ENCODE measurements at places on chromosomes 16 and 17. TPM values are rescaled to one million over a fixed set of nuclear protein-coding genes. Genes with fewer than 3 reads are reported as not detected.

DNA sequence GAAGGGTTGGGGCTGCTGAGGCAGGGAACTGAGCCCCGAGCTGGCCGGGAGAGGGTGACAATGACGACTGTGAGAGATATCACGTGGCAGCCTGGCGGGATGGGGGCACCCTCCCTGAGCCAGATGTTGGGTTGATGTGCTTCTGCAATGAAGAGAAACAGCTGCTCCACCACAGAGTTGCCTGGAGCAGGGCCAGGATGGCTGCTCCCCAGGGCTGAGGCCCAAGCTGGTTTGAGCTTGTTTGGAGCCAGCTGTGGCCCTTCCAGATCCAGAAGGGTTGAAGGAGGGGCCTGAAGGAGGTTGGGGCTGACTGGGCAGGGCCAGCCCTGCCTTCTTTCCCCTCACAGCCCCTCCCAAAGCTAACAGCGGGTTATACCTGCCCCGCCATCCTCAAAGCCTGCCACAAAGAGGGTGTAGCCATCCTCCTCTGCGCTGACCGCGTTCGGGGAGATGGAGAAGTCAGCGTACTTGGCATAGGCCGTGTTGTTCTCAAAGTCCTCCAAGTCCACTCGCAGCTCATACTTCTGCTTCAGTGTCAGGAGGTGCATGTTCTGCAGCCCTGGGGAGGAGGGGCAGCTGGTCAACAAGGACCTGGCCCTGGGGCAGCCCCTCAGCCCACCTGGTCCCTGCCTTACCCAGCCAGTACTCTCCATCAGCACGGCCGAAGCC, 2.1 kb downstream of the MFAP4 start:
- DNase-seq: peak; percentile 64

The NCOR1 gene
- 109 TPM for polyA plus RNA-seq

GRCh38 chr17:58351831-58352595, at the start of gene SUPT4H1:
TSS of gene SUPT4H1 (minus strand) at chr17:58352201. CDS start at chr17:58352135, 66 bp downstream.
- DNase-seq: peak; percentile 39

DNA sequence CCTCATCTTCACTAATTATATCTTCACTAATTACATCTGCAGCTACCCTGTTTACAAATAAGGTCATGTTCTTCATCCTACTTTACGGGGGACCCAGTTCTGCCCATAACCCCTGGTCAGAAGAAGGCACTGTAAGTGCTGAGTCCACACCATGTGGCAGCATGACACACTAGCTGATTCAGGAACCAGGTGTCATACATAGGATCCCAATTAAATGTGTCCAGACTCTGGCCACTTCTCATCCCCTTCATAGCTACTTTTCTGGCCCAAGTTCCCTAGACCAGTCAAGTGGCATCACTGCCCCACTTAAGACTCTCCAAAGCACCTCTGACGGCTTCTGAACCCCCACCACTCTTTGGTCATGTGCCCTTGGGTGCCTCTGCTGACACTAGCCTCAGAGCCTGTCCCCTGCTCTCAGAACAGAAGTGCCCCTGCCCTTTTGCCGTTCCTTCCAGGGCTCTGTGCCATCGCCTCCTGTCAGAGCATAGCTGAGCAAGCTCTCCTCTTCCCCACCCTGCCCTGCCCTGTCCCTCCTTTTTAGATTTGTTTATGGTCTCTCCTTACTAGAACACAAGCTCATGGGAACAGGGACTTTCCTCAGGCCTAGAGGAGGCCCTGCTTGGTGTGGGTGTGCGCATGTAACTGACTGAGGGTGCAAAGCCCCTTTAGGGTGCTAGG, 61.1 kb downstream of the B9D1 start:
- DNase-seq: no peak

The GNG13 gene
- polyA plus RNA-seq: not detected

GRCh38 chr17:14353861-14354474, 53.1 kb downstream of the HS3ST3B1 start:
- DNase-seq: no peak

GRCh38 chr16:49488336-49488735, 114.7 kb downstream of the C16orf78 start:
- no peak for DNase-seq

- no peak for DNase-seq
Observed at GRCh38 chr16:397135-397661, at the start of gene NME4. TSS of gene NME4 (plus strand) at chr16:397199. CDS start at chr16:397223, 24 bp downstream.

DNA sequence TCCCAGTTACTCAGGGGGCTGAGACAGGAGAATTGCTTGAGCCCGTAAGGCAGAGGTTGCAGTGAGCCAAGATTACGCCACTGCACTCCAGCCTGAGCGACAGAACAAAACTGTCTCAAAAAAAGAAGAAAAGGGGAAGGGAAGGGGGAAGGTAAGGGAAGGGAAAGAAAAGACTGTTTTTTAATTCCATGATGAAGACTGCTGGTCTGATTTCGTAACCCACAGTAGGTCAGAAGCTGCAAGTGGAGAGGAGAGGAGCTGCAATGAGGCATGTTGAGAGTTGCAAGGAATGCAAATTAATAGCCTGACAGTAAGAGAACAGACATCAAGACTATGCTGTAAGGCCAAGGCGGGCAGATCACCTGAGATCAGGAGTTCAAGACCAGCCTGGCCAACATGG, 33.3 kb downstream of the HELZ start:
- DNase-seq: no peak

DNA sequence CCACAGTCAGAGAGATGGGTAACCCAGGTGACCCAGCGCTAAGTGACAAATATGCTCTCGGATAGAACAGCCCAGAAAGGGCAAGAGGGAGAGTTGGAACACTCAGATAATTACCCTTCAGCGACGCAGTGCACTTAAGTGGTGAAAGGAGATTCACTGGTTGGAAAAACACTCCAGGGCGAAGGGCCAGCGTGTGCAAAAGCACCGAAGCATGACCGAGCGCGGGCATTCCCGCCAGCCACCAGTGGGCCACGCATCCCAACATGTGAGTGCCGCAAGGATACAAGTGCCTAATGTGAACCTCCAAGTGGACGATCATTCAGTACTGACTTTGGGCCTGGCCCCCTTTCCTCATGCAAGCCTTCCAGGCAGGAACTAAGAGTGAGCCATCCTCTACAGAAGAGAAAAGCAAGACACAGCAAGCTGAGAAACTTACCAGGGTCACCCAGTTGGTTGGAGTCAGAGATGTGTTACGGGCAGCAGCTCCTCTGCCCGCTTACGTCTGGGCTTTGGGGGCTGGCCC, 258.4 kb downstream of the C16orf95 start:
- DNase-seq: no peak

GRCh38 chr16:86571530-86571915, 4.9 kb downstream of the FOXC2 start:
- DNase-seq: no peak

The KRTAP4-9 gene
- polyA plus RNA-seq: not detected

DNA sequence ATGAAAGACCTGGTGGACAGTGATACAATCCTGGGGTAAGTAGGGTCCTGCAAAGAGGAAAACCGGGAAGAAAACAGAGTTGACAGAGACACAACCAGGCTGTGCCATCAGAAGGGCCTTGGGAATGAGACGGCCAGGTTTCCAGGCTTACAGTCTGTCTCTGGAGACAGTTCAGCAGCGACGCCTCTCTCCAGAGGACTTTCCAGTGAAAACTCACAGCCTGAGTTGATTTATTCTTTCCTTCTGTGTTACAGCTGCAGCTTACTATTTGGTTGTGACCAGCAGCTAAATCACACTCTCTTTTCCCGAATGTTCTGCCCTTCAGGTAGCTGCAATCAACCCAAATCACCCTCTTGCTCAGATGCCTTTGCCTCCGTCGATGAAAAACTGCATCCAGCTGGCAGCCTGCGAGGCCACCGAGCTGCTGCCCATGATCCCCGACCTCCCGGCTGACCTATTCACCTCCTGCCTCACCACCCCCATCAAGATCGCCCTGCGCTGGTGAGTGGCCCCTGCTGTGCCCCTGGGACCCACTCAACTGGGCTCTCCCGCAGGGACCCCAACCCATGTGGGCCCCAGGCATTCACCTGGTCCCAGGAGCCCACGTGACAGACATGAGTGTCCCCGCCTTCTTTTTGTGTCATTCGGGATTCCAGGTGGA, 209.2 kb downstream of the RPTOR start:
- DNase-seq: no peak

DNA sequence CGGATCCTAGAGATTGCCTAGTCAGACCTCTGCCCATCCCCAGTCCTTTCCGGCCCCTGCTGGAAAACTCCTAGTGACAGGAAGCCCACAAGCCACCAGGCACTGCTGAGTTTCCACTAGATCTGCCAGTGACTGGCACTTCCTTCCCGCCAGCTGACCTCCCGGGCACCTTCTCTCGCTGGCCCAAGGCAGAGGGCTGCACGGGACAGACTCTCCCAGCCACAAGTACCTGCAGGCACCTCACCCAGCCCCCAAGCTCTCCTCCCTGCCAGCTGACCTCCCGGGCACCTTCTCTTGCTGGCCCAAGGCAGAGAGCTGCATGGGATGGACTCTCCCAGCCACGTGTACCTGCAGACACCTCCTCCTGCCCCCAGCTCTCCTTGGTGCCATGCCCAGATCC, 66.3 kb upstream of the DOC2B start:
- no peak for DNase-seq

The CTRB1 gene
- not detected for polyA plus RNA-seq

GRCh38 chr17:64087252-64088005, 42.5 kb downstream of the ERN1 start:
- no peak for DNase-seq

The CDH8 gene
- polyA plus RNA-seq: 0.13 TPM

DNA sequence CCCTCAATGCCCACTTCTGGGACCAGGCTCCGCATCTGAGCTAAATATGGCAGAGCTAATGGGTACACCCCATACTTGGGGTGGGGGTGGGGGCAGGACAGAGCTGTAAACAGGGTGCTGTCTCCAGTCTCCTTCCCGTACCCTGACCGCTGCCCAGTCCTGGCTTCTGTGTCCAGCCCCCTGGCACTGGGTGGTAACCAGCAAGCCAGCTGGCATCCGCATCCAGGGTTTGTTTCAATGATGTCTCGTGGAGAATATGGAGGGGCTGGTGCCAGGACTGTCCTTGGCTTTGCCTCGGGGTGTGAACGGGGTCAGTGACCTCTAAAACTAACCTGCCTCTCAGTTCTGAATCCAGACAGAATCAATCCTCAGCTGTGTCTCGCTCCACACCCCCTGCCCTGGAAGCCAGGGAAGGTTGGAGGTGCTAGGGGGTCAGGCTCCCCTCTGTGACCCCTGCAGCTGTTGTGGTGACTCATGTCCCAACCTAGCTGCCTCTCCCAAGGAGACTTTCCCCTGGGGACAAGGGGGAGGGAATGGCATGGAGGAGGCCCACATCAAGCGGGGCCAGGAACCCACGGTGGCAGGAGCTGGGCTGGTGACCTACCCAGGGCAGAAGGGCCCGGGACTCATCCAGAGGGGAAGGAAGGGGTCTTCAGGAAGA, 1.5 kb upstream of the PNMT start:
- DNase-seq: no peak

The FOXN1 gene
- polyA plus RNA-seq: not detected

DNA sequence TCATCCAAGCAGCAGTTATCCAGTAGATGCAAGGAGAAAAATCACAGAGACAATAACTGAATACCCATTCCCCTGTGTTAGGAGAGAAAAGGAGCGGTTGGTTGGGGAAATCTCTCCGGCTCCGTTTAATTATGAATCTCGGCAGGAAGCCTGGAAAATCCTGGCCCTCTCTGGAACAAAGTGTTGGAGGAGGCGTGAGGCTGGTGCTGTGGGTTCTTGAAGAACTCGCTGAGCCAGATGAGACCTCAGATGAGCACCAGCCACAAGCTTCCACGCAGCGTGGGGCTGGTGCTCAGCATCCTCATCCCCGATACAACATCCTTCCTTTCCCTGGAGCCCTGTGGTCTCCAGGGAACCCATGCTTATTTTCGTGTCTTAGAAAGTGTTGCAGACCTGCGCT, 39.7 kb downstream of the CACNG4 start:
- no peak for DNase-seq

The PRR15L gene
- polyA plus RNA-seq: not detected

DNA sequence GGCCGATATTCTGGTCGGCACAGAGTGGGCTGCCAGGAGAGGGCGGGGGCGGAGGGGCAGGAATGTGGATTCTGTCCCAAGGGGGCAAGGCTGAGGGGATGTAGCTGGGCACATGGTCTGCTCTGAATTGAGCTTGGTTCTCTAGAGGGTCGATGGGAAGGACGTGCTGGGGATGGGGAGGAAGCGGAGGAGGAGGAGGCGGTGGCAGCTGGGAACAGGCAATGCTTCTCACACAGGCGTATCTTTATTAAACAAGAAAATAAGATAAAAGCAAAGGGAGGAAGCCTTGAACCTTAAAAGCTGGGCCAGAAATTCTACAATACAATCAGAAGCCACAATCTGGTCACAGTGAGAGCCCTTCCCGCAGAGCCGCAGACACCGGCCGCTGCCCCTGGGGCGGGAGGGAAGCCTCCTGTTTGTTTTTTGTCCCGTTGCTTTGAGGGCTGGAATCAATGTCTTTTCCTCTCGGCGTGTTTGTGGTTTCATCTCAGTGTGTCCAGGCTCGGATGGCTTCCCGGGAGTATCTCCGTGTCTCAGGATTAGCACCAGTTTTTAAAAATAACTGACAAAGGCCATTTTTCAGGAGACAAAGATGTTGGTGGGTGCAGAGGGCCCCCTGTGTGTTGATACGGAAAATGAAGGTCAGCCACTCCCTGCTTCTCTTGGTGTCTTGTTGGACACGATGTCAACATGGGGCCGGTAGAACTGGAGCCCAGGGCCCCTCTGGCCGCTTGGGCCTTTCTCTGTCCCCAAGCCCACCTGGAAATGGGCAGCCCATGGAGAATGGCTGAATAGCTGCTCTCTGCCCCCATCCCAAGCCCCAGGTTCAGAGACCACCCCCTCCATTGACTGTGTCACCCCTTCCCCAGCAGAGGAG, 12.3 kb upstream of the SLC7A5 start:
- no peak for DNase-seq

The FGF11 gene
- polyA plus RNA-seq: 0.50 TPM

The CHRNE gene
- 0.18 TPM for polyA plus RNA-seq

The SMIM36 gene
- not detected for polyA plus RNA-seq

DNA sequence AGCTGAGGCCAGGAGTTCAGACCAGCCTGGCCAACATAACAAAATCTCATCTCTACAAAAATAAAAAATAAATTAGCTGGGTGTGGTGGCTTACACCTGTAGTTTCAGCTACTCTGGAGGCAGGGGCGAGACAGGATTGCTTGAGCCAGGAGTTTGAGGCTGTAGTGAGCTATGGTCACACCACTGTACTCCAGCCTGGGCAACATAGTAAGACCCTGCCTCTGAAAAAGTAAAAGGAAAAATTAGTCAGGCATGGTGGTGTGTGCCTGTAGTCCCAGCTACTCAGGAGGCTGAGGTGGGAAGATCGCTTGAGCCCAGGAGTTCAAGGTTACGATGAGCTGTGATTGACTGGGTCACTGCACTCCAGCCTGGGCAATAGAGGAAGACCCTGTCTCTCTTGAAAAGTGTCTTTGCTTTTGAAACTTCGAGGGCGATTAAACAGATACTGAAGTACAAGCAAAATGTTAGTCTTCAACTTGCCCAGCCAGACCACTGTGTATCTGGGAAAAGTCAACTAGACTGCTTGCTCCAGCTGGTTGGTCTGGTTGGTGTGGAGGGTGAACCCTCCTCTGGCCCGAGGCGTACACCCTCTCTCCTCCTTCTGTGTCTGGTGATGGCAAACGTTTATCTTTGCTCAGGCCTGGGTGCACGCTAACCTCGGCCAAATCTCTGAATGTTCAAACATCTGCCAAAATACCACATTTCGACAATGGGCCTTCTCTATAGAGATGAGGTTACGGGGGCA, 174.9 kb downstream of the RAB11FIP4 start:
- DNase-seq: no peak
